Keratinocyte (primary cell): ENCODE measurements at places on chromosomes 11 and 22. TPM values are rescaled to one million over a fixed set of nuclear protein-coding genes. Genes with fewer than 3 reads are reported as not detected.

SCGB1D4 gene
- polyA plus RNA-seq = not detected in 3 replicates

RFPL3 gene
- not detected in 3 replicates for polyA plus RNA-seq

DNA sequence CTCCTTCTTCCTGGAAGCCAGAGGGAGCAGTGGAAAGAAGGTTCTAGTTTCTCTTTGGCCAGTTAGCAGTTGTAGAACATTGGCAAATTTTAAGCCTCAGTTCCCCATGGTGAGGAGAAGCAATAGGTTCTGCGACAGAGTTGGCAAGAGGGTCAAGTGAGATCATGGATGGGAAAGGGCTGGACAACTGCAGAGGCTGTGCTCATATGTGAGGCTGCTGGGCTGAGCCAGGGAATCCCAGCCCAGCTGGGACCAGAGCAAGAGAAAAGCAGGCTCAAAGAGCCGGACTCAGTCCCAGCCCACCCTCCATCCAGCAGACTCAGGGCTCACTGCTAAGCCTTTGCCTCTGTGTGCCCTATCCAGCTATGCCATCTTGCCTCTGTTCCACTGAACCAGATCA, 66.8 kb upstream of the MYOD1 start:
- H3K36me3 ChIP-seq = no peaks in the 10 kb centered on the region
- H3K27ac ChIP-seq = no peak overlapping the region
- H3K27me3 ChIP-seq = peaks cover 21% of the 10 kb centered on the region

DNA sequence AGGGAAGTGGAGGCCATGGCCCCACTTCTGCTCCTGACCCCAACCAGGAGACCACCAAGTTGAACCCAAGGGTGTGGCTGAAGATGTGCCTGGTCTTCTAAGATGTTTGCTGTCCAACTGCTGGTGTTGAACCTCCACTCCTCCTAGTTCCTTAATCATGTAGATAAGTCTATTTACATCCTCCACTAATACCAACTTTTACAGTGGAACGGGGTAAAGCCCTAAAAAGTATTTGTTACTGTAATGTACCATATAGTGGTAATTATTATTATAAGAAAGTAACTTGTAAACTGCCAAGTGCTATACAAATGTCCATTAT, 19.0 kb upstream of the RASSF10 start:
- no peak for DNase-seq
- peaks cover 21% of the 10 kb centered on the region for H3K4me1 ChIP-seq
- no peak overlapping the region for H3K4me3 ChIP-seq
- no peak overlapping the region for H3K27ac ChIP-seq

SYT9 gene
- not detected in 3 replicates for polyA plus RNA-seq

IGLL1 gene
- polyA plus RNA-seq = not detected in 3 replicates

- no peak overlapping the region for H3K27ac ChIP-seq
- H3K4me1 ChIP-seq = no peaks in the 10 kb centered on the region
- no peak for DNase-seq
- no peak overlapping the region for H3K4me3 ChIP-seq
Measured at GRCh38 chr11:122234780-122235179, 118.8 kb upstream of the BLID start.

DNA sequence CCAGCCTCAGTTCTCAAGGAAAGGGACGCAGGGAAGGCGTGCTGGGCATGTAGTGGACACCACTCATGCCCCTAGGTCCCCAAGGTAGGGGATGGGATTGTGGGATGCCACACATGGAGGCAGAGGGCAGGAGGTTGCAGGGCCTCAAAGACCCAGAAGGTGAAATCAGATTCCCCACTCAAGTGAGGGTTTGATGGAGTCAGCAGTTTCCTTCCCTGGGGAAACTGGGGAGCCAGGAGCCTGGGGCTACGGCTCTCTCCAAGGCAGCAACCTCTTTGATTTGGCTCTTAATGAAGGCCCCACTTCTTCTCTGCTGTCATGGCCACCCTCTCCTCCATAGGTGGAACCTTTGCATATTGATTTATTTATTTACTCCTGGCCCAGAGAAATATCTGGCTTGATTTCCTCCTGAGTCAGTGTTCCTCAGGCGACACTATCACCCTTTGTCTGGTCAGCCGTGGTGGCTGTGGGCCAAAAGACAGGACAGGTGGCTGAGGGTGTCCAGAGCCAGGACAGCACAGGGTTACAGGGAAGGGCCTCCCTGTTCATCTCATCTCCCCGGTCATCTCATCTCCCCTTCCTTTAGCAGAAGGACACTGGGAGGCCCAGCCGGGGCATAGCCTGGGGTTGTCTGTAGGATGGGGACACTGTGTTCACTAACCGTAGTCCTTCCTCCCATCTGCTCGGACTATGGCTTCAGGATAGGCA, 9.6 kb downstream of the GNAZ start:
- DNase-seq = no peak
- no peaks in the 10 kb centered on the region for H3K36me3 ChIP-seq
- no peaks in the 10 kb centered on the region for H3K4me1 ChIP-seq
- H3K4me3 ChIP-seq = no peak overlapping the region

- H3K4me1 ChIP-seq = peaks cover 21% of the 10 kb centered on the region
- no peak overlapping the region for H3K27ac ChIP-seq
- H3K4me3 ChIP-seq = no peak overlapping the region
- no peaks in the 10 kb centered on the region for H3K36me3 ChIP-seq
Measured at GRCh38 chr22:42076764-42077485, 2.6 kb upstream of the SMDT1 start.

DNA sequence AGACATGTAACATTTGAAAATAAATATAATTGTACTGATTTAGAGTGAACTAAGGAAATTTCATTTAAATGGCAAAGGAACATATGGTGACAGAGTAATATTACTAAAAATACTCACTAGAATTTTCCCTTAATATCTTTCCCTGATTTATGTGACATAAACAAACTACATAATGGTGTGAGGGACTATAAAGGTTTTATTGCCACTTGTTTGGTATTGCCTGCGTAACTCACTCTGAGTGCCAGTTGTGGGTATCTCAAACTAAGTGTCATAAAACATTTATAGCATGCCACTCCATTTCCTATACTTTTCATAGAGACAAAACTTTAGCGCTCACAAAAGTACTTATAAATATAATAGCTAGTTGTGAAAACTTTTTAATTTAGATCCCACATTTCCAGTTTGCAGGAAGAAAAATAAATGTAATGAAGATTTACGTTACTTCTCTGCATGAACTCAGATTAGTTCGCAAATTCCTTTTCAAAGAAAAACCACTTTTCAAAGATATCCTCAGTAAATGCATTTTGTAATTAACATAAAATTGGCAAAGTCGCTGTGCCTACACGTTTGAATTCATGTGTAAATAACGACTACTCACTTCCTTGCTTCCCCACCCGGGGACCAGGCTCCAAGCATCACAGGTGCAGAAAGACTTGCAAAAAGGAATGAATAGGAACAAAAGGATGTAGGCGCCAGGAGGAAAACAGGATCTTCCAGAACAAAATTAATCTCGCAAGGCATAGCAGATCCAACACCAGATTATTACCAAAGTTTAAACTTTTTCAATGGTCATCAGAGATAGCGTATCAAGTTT, 1.6 kb upstream of the QSER1 start:
- DNase-seq = no peak
- H3K27me3 ChIP-seq = no peaks in the 10 kb centered on the region
- peaks cover 2% of the 10 kb centered on the region for H3K36me3 ChIP-seq
- no peak overlapping the region for H3K4me3 ChIP-seq
- peaks cover 13% of the 10 kb centered on the region for H3K4me1 ChIP-seq
- H3K27ac ChIP-seq = no peak overlapping the region

KCNQ1 gene
- not detected in 3 replicates for polyA plus RNA-seq

GRCh38 chr11:129213261-129213660, 21.1 kb upstream of the ARHGAP32 start:
- no peak overlapping the region for H3K27ac ChIP-seq
- no peak overlapping the region for H3K4me3 ChIP-seq
- H3K4me1 ChIP-seq = peaks cover 19% of the 10 kb centered on the region
- DNase-seq = no peak

- H3K36me3 ChIP-seq = peaks cover 45% of the 10 kb centered on the region
- H3K27ac ChIP-seq = no peak overlapping the region
- H3K4me3 ChIP-seq = no peak overlapping the region
- DNase-seq = no peak
- no peaks in the 10 kb centered on the region for H3K4me1 ChIP-seq
Measured at GRCh38 chr22:41351011-41351410, 30.7 kb upstream of the TEF start.

PTPRCAP gene
- 0.10 TPM in 1 of 3 replicates, not detected in the others for polyA plus RNA-seq

- no peaks in the 10 kb centered on the region for H3K36me3 ChIP-seq
- DNase-seq = no peak
- no peaks in the 10 kb centered on the region for H3K4me1 ChIP-seq
- no peak overlapping the region for H3K27ac ChIP-seq
- no peak overlapping the region for H3K4me3 ChIP-seq
Measured at GRCh38 chr11:78282821-78283220, 94.1 kb downstream of the USP35 start.
